ENCODE measurements at places on chromosomes 5 and 9. TPM values are rescaled to one million over a fixed set of nuclear protein-coding genes. Genes with fewer than 3 reads are reported as not detected.

DNA sequence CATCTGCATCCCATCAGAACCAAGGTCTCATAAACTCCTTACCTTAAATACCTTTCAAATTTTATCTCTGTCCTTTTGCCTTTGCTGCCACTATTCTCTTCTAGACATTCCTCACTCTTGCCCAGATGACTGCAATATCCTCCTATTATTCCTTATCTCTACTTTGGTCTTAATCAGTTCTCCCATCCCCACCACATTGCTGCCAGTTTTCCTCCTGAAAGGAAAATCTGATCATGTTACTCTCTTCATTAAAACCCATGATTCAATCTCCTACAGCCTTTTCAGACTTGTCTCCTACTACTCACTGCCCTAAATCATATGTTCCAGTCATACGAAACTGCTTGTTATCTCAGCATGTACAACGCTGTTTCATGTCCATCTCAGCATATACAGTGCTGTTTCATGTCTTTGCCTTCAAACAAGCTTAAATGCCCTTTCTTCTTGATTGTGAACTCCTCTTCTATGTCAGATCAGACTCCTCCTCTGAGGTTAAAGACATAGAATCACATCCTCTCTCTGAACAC, 152.6 kb upstream of the FST start:
- no peak for DNase-seq

DNA sequence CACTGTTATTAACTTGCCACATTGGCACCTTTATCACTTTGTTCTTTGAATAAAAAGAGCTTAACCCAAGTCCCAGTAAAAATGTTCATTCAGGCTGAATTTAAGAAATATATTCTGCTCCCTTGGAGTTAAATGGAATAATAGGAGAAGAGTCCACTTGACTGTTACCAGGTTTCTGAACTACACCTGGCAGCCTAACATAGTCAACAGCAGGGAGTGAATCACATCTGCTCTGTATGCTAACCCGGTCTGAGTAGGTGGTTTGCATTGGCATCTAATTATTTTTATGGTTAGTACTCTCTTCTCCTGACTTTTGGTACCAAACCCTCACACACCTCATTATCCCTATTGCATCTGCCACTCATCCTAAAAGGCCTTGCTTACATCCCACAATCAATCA, 86.7 kb downstream of the STK32A start:
- DNase-seq, result no peak

- DNase-seq, result no peak
Measured at GRCh38 chr5:71623221-71623794, 36.2 kb downstream of the MCCC2 start.

- DNase-seq, result no peak
Measured at GRCh38 chr9:124496075-124496449, 11.1 kb downstream of the NR5A1 start.

DNA sequence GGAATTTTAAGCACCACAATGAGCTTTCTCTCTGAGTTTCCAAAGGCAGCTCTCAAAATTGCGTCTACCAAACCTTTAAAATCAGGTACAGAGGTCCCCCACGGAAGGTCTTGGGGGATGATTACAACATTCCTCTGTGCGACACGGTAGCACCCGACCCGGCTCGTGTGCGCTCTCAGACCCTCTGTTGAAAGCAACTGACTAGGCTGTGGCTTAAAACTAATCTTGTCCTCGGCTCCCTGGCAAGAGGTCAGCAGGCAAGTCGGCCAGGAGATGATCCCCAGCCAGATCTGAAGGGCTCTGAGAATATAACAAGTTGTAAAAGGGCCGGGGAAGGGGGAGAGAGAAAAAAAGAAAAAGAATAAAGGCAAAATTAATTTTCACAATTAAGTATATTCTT, 92.6 kb upstream of the LMX1B start:
- no peak for DNase-seq

DNA sequence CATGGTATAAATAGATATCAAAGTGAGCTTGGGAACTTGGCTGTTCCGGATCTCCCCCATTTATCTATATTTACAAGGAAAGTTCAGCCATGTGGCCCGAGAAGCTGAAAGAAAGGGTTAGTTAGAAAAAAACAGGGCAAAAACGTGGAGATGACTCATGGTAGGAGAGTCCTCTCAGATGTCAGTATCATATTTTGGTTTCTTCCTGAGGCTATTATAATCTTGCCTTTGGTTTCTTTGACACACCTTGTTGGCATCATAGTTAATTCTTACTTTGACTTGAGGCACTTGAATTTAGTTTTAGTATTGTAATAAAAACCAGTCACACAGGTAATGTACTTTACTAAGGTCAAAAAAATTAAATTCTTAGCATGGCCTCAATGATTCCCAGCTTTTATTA, 59.9 kb downstream of the GABRA6 start:
- no peak for DNase-seq

Gene ADAMTS19
- not detected for total RNA-seq

DNA sequence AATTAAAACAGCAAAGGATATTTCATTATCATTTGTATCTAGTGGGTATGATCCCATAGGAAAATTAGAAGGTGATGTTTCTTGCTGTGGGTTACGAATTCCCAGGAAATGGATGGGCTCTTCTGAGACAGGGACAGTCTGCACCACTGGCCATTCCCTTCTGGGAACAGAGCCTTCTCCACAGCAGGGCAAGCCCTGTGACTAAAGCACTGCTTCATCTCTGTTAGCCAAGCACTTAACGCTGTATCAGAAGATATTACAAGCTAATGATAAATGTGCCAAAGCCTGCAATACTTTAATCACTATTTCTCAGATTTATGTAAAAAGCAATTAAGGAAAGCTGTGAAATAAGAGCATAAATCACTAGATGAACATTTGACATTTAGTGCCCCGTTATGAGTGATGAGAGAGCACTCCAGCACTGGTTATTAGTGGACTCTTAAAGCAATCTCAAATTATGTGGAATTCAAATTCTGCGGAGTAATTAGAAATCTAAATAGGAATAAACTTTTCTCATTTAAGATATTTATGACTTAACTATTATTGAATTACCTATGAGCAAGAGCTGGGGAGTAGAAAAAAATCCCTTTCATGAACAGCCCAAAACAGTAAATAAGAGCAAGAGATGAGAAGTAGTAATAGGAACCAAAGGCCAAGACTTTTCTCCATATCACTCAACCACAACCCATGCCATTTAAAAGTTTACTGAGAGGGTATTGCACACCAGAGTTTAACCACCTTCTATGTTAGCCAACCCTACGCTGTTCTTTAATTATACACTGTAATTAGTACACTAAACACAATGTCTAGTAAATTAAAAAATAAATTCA, 49.2 kb downstream of the FAM240B start:
- DNase-seq, result no peak

Gene GPR21
- total RNA-seq, result 0.94 TPM

DNA sequence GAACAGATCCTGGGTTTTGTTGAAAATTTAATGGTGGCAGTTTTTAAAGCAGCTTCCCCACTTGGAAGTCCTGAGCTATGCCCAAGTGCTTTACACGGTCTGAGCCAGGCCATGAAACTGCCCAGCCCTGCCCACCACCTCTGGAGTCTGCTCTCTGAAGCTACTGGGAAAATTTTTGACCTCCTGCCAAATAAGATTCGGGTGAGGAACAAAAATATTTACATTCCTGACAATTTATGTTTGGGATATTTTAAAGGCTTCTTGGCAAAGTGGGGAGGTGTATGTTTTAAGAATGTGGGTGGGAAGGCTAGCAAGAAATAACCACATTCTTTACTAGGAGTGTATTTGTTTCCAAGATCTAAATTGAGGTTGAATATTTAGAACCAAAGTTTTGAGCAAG, 50.0 kb downstream of the HACD4 start:
- no peak for DNase-seq

DNA sequence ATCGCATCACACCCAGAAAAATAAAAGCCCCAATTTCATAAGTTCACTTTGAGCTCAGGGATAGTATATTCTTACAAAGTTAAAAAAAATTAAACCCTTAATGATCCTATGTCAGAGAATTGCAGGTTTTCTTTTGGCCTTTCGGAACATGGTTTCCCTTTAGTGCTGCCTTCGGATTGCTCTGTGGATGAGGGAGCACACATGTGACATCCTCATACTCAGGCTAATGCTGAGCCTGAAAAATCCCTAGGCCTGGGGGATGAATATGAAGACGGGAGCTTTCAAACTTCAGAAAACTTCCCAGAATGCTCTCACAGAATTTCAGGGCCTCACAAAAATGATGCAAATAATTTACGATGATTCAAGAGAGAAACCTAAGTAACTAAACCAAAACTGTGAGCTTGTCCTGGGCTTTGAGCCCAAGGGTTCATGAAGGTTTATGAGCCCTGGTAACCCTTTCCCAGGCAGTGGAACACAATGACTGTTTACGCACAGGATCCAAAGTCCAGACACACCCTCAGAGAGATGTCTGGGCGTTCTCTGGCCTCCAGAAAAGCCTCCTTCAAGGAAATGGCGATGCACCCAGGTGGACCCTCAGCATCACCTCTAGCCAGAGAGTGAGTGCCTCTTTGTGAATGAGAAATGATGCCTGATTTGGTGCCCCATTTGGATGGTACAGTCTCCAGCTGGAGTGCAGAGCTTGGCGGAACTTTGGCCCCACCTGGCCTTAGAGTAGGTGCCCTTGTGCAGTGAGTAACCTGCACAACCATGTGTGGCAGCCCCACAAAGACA, 145.4 kb downstream of the ENTREP1 start:
- no peak for DNase-seq

All from activated CD4-positive, alpha-beta T cell treated with anti-CD3 and anti-CD28 coated beads, Interleukin-2, amount 10 ng/mL, durations not matched to agents 7 days and 5 days (primary cell).